CD4-positive, alpha-beta T cell treated with Interleukin-2 at 100 ng/mL for 4 hours (primary cell): ENCODE measurements at places on chromosomes 16 and 17.

GRCh38 chr16:30748634-30749445, 615 bp downstream of the PHKG2 start:
- no peak for DNase-seq

DNA sequence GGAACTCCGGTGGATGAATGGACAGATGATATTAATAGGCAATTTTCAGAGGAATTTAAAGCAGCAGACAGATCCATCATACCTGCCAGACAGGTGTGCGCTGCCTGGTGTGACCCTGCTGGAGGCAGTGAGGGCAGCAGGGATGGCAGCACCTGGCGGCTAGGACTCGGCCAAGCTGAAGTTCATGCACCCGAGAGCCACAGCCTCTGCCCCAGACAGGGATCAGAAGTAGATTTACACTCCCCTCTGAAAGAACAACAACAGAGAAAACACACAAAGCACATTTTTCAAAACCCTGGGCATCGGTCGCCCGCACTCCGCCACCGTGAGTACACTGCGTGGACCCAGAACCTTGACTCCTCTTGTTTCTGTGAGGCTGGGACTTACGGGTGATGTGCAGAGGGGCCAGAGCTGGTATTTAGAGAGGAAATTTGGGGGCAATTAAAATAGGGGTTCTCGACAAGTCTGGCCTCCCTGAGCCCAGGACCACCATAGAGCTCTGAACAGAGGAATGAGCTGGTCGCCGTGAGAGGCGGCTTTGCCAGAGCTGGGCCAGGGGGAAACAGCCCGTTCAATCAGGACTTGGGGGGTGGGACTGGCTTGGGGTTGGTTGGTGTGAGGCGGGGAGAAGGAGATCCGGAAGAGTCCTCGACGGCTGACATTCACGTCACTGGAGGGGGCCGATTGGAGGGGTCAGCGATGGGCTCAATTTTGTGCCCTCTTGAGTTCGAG, 101.0 kb downstream of the METRNL start:
- DNase-seq, result no peak

DNA sequence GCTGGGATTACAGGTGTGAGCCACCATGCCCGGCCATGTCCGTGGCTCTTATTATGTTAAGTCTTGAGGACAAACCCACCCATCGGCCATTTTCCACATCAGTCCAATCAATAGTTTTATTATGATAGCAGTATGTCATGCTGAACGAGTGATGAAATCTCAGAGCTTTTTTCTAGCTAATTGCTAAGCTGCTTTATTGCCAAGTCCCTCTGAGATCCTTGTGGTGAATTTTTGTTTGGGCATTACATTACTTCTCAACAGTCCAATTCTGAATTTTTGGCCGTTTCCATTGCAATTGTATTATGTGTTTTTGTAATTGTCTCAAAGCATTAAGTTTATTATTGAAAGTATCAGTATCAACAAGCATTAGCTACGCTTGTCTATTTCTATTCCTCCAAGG, 10.9 kb downstream of the RNF112 start:
- DNase-seq, result no peak

DNA sequence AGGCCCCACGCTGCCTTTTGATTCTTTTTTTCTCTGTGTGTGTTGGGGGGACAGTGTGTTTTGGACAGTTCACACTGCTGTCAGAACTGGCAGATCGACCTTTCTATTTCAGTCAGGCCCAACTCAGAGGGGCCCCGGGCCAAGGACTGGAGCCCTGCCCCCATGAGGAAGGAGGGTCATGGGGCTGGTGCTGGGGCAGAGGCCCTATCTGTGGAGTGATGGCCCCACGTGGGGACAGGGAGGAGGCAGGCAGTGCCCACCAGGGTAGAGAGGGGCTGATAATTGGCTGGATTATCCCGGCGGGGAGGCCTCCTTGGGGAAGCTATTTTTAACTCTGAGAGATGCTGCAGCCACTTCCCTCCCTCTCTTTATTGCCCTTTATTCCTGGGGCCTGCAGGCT, 5.7 kb upstream of the KCNJ12 start:
- DNase-seq, result no peak

DNA sequence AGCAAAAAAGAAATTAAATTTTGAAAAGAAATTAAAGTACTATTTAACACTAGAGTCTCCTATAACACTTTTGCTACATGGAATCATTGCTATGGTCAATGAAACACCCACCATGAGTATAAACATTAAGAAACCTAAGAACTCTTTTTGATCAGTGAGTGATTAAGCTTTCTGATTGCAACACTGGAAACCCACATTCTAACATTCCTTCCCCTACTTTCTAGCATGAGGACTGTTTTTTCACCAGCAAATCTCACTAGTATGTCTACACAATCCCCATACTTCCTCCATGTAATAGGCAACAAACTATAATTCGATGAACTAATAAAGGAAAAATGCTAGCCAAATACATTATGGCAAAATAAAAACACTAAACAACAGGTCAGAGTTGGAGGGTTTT, 54.7 kb downstream of the SKAP1 start:
- no peak for DNase-seq

- no peak for DNase-seq
Measured at GRCh38 chr16:10009684-10010083, 172.5 kb downstream of the GRIN2A start.

GRCh38 chr17:49889500-49889899, 41.6 kb upstream of the TAC4 start:
- DNase-seq, result no peak

DNA sequence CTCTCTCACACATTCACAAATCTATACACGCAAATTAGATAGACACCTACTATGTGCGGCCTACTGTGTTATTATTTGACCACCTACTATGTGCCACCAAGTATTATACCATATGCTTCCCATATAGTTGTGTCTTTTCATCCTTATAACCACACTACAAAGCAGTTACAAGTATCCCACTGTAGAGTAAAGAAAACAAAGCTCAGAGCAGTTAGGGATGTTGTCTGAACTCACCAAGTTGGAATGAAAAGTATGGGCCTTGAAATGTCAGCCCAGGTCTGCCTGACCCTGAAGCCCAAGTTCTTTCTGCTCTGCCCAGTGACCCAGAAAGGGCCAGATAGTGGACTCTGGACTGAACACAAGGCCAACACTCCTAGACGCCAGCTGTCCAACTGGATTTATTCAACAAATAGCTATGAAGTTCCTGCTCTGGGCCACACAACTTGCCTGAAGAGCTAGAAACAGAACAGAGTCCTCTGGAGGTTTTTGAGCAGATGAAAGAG, 8.5 kb downstream of the KRT37 start:
- no peak for DNase-seq
